ENCODE measurements at places on chromosomes 4 and X.

GRCh38 chrX:24266996-24267395, 46.9 kb downstream of the SUPT20HL2 start:
- DNase-seq: no peak

- no peak for DNase-seq
Observed at GRCh38 chrX:73577361-73577760, 14.4 kb downstream of the CHIC1 start.

DNA sequence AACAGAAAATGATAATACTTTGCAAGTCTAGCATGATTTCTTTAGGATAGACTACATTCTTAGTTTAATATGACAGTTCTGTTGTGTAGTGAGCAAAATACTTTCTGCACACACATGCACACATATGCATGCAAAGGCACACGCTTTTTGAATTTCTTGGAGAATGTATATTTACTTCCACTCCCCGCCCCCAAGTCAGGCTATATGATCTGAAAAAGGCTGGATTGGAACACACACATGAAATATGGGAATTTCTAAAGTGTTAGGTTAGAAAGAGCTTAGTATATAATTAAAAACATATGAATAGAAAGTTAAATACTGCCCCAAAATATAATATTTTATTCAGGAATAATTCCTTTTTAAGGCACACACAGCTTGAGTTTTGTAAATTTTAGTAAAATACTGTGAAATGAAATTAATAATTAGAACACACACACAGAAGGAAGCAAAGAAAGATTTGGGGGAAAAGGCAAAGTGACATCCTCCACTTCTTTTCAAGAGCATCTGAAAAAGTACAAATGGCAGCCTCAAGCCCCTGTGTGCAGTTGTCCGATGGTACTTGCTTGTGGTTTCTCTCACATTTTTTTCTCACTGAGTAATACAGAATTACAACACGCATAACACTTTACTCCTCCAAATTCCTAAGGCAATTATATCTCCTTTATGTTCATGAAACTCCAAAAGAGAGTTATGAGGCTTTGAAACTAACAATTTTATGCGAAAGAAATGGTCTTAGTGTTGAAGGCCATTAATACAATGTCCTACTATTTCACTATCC, 228.9 kb upstream of the ETNPPL start:
- DNase-seq: no peak

GRCh38 chr4:76200771-76201231, 12.8 kb downstream of the SCARB2 start:
- DNase-seq: no peak

GRCh38 chr4:25020236-25020635, 10.5 kb downstream of the LGI2 start:
- DNase-seq: no peak
